ENCODE measurements at places on chromosomes 7 and 10.
A peak's percentile ranks its signal among the peaks of the same experiment; 100 is the strongest.

GRCh38 chr7:149281508-149282330 lies 19.7 kb downstream of the ZNF783 start:
- no peak for DNase-seq

DNA sequence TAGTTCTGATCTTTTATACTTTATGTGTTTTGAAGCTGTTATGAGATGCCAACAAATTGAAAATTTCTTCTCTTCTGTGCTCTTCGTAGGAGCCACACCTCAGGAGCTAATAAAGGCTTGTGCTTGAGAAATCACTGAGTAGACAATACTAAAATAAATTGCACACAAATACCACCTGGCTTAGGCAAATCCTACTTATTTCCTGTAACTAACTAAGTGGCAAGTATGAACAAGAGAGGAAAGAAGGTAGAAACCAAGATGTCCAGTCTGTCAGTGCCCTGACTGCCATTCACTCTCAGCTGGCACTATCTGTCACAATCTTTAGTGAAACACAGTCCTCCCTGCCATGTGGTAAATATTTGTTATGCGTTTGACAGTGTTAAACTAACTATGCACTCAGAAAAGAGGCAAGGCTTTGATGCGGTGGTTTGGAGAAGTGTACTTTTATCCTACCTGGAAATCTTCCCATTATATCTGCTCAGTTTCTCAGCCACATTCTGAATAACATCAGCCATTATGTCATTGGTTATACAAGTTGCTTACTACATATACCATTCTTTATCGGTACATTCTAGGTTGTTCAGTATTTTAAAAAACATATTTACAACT lies 293.4 kb upstream of the VWC2 start:
- DNase-seq = no peak

DNA sequence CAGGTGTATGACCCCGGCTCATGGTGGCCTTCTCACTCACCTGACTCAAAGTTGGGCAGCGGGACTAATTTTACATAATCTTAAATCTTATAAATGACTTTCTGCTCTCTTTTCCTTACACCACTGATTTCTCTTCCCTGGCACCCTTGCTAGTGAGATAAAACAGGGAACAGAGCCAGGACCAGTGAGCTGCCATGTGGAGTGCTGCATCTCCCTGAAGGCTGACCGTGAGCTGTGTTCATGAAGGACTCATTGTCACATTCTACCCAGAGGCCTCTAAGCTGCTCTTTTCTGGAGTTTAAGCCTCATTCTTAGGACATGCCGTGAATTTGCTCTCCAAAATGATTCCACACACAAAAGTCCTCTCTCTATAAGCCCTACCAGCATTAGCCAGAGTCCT lies 762.3 kb downstream of the AUTS2 start:
- no peak for DNase-seq

GRCh38 chr7:82345886-82346285 lies 97.7 kb downstream of the CACNA2D1 start:
- DNase-seq = no peak

DNA sequence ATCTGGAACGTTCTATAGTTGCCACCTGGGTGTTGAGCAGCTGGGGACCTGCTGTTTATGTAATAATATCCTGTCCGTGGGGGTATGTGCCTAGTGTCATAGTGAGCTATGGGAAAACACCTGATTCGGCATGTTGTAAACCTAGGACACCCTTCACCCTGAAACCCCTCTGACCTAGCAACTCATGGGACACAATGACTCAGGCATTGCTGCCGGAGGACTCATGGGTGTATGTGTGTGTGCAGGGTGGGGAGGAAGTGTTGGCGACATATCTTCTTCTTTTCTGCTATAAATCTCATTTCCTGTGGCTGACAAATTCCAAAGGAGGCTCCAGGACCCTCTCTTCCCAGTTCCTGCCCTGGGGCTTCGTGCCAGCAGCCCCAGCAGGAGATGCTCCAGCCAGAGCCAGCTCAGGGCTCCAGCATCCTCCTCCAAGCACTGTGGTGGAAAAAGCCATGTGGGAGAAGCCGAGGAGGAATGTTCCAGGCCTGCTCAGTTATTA lies 77.0 kb upstream of the PODXL start:
- DNase-seq = no peak

- no peak for DNase-seq
Observed at GRCh38 chr10:62025901-62026879, 124.7 kb downstream of the ARID5B start.

GRCh38 chr7:158778471-158778870 lies 50.8 kb downstream of the ESYT2 start:
- DNase-seq = no peak

- DNase-seq = no peak
Observed at GRCh38 chr7:33743594-33743993, 161.7 kb upstream of the BMPER start.

DNA sequence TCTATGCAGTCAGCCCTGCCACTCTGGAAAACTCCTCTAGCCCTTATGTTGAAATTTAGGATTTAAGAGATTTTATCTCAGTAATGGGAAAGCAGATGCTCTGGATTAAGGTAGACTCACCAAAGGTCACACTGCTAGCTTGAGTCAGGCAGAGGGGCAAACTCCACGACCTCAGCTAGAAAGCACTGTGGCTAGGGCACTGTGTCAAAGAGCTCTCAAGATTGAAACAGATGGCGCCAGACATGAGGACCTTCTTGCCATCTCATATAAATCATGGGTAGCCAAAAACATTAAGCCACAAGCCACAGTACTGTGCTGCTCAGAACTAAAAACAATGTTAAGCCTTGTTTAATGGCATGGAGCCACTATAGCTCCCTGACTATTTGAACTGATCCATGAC lies 188.7 kb downstream of the DNAJC1 start:
- DNase-seq = no peak

DNA sequence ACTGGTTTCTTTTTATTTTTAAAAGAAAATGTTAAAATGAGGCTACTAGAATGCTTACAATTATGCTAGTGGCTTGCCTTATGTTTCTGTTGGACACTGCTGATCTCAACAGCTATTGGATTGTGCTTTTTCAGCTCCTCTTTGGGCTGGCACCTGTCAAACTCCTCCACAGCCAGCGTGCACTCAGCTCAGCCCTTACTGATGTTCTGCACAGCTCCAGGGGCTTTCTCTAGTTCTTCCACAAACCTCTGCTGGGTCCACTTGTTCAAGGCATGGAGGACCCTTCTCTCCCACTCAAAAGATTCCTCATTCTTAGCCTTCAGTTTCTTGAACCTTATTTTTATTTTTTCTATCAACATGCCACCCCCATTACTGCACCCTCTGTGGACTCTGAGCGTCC lies 96.0 kb downstream of the VIPR2 start:
- no peak for DNase-seq

- no peak for DNase-seq
Observed at GRCh38 chr10:102310361-102311024, 65.2 kb downstream of the GBF1 start.

DNA sequence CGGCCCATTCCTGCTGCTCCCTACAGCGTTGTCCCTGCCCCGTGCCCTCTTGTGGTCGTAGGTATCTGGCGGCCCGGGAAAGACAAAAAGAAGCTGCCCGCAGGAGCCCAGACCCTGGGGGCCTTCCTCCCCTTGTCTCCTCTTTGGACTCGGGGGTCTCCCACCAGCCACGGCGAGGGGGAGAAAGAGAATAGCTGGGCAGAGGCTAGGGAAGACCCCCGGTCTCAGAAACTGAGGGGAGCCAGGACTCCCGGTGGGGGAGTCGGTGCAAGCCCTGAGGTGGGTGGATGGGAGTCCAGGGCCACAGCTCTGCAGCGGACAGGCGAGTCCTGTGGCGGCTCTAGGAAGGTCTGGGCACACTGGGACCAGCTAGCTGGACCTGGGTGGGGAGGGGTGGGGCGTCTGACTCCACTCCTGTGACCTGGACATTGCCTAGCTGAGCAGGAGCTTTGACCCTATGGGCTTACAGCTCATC lies 1.3 kb upstream of the SH2D4B start:
- no peak for DNase-seq

DNA sequence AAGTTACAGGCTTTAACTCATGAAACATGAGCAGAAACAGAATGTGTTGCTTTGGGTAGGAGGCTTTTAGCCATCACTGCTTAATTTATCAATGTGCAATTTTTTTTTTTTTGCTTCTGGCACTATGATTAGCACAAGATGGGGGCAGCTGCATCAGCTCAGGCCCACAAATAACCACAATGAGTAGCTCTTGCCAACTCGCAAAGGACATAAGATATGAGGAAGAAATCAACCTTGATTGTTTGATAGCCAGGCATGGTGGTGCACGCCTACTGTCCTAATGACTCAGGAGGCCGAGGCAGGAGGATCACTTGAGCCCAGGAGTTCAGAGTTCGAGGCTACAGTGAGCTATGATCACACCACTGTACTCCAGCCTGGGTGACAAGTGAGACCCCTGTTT lies 12.3 kb downstream of the NOD1 start:
- no peak for DNase-seq

GRCh38 chr7:157652954-157653826 lies 316.4 kb downstream of the DNAJB6 start:
- no peak for DNase-seq

GRCh38 chr7:113197274-113197673 lies 78.9 kb upstream of the SMIM30 start:
- DNase-seq = no peak

GRCh38 chr10:93131986-93132385 lies 58.3 kb downstream of the CYP26A1 start:
- no peak for DNase-seq

DNA sequence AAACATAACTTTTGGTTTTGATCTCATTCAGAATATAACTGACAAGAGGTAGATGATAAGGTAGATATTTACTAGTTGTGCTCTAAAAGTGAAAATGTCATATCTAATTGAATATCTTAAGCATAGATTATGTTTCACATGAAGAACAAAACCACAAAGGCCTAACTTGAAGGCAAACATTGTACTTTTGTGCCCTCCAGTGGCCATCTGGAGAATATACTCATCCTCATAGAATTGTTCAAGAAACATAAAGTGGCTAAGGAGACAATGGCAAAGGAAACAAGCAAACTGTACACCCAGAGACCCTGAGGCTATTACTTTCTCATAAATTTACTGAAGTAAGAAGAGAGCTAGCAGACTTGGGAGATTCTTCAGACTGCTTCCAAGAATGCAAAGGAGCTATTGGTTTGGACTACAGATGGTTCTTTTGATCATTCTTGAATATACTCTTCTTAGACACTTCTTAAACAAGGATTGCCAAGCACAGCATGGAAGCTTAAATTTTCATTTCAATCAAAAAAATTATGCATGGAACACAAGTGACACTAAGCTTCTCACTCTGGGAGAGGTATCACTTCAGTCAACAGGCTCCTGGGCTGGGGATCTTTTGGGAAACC lies 98.2 kb upstream of the DKK1 start:
- peak; percentile 22 for DNase-seq

DNA sequence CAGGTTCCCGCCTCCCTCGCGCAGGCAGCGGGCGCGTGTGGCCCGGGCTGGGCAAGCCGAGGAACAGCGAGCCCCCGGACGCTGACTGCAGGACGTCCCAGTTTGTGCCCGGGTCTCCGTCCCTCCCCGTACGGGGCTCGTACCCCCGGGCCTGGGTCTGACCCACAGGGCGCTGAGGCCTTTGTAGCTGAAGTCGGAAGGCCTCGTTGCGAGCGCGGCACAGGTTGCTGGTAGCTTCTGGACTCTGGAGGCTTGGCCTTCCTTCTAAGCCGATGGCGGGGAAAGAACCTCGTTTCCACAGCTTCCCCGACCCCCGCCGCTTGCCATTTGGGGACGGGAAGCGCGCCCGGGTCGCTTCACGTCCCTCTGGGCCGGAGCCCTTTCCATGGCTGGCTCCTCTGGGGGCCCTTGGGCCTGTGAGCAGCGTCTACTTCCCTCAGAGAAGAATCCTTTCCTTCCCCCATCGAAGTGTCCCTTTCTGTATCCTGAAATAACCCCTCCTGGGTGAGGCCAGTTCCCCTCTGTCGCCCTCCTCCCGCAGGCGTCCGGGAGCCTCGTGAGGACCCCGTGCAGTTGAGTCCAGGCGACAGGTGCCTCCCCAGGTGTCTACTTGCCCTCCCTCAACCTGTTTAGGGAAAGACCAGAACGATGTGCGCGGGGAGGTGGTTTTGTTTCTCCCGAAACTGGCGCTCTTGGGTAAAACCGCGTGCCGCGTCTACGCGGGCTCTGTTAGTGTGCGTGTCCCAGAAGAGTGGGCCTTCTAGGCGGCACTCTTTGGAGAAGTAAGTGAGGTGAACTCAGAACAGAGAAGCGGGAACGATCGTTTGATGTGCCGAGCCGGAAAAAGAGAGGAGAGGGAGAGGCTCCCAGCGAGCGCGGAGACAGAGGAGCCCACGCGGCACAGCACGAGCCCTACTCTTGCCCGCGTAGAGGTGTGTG lies 9.3 kb downstream of the EVX1 start:
- no peak for DNase-seq

DNA sequence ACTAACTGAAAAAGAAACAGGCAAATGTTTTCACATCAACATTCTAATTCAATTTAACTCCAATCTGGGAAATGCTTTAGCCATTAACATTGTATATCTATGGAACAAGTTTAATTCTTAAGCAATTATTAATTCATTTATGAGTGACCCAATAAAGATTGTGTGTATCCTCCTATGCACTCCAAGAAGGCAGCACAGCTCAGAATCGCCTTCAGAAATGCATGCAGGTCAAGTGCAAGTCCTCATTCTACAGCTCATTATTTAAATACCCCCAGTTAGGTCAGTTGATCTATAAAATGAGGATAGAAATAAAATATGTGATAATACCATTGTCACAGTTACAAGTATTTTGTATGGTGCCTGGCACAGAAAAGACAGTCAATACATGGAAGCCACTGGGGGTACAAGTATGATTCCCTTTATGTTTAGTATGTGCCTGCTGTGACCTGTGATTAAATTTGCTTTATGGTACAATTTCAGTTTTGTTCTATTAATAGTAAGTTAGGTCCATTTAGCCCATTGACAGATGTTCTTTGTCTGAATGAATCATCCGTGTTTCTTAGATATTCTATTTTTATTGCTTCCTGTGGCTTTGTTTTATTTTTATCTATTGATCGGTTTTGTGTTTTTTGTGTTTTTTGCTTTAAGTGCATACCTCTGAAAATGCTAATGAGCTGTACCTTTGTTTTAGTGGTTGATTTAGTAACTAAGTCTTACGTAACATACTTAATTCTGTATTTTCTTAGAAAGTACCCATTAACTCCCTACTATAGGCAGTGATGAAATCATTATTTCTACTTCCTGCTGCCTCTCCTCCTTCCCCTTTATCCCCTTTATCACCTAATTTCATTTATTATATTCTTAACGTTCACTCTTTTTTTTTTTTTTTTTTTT lies 42.8 kb downstream of the CPXM2 start:
- no peak for DNase-seq

- no peak for DNase-seq
Observed at GRCh38 chr10:2392145-2392812, 655.0 kb upstream of the ADARB2 start.

- DNase-seq = no peak
Observed at GRCh38 chr7:7570584-7570983, 3.9 kb downstream of the MIOS start.

Measured in activated CD4-positive, alpha-beta T cell treated with anti-CD3 and anti-CD28 coated beads, Interleukin-2, amount 50 U/mL, for 1 hour (primary cell).